ENCODE measurements at places on chromosomes 2 and 18.
A peak's percentile ranks its signal among the peaks of the same experiment; 100 is the strongest.

DNA sequence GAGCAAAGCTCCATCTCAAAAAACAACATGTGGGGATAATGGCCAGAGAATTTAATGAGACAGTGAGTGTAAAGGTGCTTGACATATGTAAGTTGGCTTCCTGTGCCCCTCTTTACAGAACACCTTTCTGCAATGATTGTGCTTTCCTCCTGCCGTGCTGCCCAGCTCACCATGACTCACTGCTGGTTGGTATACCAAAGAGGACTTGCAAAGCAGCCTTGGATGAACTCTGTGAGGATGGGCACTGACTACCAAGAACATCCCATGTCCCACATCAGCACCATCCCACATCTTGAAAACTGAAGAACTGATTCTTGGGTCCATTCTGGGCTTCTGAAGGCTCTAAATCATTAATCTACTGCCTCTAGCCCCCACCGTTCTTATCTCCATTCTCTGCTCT, 52.2 kb downstream of the NGEF start:
- DNase-seq = no peak

DNA sequence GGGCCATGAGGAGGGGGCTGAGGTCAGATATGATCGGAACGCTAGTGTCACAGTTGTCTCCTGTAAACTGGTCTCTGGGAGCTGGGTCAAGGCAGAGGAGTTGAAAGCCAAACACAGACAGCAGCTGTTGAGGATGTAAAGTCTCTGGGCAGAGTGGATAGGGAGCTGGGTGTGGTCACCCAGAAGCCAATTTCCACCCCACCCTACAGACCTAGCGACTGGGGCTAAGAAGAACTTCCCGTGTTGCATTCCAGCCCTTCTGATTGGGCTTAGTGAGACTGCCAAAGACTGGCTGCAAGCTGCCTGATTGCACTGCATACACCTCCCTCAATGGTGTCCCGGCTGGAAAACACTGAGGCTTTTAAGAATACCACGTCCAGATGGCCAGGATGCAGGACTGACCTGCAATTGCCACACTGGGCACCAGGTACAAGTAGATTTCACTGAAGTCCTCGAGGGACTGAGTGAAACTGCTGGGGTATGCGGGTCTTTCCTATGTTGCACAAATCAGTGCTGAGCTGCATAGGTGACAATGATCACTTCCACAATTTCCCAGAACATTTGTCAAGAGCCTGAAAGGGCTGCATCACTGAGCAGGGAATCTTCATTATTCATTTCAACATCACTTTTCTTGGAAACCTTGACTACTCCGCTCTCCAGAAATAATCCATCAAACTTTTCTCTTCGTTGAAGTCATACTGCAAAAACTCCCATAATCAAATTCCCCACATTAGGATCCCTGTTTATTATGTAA, 43.1 kb upstream of the EML4 start:
- no peak for DNase-seq

GRCh38 chr2:23492921-23493320, 107.9 kb downstream of the KLHL29 start:
- no peak for DNase-seq

DNA sequence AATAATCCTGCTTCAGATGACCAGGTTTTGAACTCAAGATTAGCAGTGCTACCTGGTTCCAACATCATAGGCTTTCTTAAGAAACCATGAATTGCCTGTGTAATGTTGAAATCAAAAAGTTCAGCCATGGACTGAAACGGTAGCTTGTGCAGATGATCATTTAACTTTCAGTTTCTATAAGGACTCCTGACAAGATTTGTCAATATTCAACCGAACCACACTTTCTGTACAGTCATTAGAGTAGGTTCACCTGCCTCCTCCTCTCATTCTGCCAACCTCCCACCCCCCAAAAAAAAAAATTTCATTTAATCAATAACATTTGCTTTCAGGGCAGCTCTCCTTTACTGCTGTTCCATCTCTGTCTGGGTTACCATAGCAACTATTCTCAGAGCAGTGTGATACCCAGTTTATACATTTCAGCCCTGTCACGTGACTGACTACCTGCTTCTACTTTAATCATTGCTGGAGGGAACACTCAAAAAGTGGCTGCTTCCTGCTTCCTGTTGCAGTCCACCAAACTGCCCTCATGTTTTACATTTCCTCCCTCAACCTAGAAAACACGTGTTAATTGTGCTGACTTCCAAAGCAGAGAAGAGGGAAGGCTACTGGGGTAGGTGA, 275.5 kb downstream of the SS18 start:
- no peak for DNase-seq

- DNase-seq = no peak
These were observed 418.2 kb downstream of the GRB14 start for GRCh38 chr2:164203131-164203530.

DNA sequence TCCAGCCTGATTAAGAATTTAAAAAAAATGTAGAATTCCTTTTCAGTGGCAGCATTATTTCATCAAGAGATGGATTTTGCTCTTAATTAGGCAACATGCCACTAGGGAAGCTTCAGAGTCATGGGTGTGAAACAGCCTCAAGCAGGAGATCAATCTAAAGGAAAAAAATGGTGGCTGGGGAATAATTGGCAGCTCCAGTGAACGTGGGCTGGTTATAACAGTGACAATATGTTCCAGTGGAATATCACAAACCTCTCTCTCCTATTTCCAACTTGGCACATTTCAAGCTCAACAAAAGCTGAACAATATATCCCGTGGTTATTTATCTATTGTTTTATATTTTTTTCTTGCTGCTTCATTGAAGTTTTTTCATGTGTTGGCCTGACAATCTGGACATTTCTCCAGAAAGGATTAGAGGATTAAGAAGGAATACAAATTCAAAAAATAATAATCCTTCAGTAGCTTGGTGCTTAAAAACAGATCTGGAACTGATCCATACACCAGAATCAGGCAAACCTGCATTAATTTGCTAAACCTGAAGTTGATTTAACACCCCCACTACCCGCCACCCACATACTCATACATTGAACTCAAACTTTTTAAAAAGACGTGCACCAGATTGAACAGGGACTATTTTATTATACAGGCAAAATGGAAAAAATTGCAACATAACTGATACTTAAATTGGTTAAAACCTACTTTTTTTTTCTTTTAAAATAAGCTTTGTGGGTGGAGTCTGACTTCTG, 255.9 kb upstream of the SPRED2 start:
- DNase-seq = no peak

GRCh38 chr2:234951664-234952269, at the start of gene SH3BP4:
TSS of gene SH3BP4 (plus strand) at chr2:234952017. CDS start at chr2:235035003, 82,986 bp downstream.
- peak; percentile 72 for DNase-seq

GRCh38 chr2:16537347-16537746, 128.3 kb downstream of the CYRIA start:
- no peak for DNase-seq

GRCh38 chr18:7141287-7141686, 23.7 kb upstream of the LAMA1 start:
- DNase-seq = no peak

GRCh38 chr2:102385522-102385921, 29.9 kb downstream of the IL18R1 start:
- no peak for DNase-seq

GRCh38 chr2:234488913-234489451, 7.9 kb downstream of the ARL4C start:
- DNase-seq = no peak

- DNase-seq = no peak
These were observed 38.5 kb downstream of the METTL4 start for GRCh38 chr18:2532797-2533196.

- DNase-seq = no peak
These were observed 194.0 kb downstream of the ZNF407 start for GRCh38 chr18:74791501-74792194.

GRCh38 chr18:74416124-74416523, 41.0 kb downstream of the DIPK1C start:
- DNase-seq = no peak

DNA sequence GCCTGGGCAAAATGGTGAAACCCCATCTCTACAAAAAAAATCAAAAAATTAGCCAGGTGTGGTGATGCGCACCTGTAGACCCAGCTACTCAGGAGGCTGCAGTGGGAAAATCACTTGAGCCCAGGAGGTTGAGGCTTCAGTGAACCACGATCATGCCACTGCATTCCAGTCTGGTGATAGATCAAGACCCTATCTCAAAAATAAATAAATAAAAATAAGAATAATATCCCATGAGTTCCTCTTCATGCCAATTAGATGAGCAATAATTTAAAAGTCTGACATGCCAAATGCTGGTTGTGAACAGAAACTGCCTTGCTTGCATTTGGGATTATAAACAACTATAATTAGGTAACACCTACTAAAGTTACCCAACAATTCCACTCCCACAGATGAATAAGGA, 22.1 kb upstream of the ANKRD44 start:
- no peak for DNase-seq

DNA sequence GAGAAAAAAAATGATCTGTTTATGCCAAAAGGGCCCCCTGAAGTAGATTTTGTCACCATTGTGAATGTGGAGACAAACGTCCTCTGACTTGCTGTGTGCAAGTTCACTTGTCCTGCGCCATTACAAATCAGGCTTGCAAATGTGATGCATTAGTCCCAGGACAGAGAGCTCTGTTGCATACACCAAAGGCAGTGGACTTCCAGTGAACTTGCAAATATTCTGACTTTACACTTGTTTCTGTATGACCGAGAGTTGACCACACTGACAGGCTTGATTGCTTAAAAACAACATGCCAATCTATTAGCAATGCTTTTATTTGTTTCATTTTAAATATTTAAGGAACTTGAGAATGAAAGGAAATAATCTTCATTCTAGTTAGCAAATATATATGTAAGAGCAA, 293.2 kb downstream of the PLCL1 start:
- DNase-seq = no peak

GRCh38 chr2:113219889-113220641, 46.3 kb downstream of the PSD4 start:
- no peak for DNase-seq

- DNase-seq = no peak
These were observed 29.6 kb downstream of the COLEC12 start for GRCh38 chr18:470661-471501.

DNA sequence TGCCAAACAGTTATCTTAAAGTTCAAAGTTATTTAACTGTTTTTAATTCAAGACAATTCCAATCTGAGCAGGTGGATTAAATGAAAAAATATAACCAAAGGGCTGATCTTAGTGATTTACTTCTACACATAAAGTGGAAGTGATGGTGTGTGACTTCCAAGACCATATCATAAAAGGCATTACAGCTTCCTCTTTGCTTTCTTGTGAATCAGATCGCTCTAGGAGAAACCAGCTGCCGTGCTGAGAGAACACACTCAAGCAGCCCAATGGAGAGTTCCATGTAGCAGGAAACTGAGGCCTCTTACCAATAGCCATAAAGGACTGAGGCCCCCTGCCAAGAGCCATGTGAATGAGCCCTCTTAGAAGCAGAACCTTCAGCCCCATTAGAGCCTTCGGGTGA, 197.4 kb downstream of the NBAS start:
- no peak for DNase-seq

DNA sequence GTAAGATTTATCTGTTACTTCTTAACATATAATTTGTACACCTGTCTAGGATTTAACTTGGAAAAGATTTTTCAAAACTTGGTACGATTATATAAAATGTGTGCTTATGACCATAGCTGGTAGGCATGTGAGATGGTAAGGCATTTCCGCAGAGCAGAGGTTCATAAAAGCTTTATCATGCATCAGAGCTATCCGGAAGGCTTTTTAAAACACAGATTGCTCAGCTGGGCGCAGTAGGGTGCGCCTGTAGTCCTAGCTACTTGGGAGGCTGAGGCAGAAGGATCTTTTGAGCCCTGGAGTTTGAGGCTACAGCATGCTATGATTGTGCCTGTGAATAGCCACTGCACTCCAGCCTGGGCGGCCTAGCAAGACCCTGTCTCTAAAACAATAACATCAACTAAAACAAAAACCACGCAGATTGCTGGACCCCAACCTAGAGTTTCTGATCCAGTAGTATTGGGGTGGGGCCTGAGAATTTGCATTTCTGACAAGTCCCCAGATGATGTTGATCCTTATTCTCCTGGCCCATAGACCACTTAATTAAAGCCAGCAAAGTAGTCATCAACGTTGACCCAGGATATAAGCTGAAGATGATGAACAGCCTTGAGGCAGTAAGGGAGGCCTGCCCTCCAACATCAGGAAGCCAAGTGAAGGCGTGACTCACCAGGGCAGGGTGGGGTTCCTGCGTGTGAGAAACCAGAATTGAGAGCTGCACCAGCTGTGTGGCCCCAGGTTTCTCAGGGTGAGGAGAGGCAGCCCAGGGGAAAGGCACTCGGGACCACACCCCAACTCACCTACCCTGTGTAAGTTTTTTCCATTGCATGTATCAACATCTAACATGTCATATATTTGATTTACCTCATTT, 21.6 kb upstream of the SLC20A1 start:
- no peak for DNase-seq

DNA sequence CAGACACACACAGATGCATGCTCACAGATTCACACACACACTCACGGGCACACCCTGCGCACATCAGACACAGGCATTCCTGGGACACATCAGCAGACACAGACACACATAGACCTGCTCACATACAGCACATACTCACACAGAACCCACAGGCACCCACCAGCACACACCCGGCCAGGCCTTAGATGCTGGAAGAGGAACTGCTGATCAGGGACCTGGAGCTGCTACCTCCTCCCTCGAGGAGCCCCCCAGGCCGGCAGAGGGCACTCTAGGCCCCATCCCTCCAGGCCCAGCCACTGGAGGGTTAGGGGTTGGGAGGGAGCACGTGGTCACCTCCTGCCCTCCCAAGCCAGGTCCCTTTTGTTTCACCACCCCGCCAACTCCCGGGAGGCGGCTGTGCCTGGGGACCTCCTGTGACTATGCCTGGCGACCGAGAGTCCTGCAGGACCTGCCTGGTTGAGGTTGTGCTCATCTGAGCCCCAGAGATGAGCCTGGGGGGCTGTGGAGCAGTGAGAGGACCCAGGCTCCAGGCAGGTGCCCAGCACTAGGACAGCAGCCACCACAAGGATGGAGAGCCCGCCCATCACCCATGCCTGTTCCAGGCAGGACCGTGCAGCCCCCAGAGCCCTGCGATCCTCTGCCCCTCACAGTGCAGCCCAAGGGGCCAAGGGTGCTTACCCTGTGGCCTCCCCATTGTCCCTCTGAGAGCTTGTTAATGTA, 21.0 kb upstream of the PTMA start:
- DNase-seq = peak; percentile 74

GRCh38 chr2:181806039-181806392, 85.5 kb upstream of the ITPRID2 start:
- no peak for DNase-seq

GRCh38 chr2:111118981-111119821, 1.5 kb upstream of the BCL2L11 start:
- no peak for DNase-seq

- DNase-seq = no peak
These were observed 206.5 kb downstream of the CPS1 start for GRCh38 chr2:210762604-210763588.

Data from caudate nucleus (tissue), 63 donors.